IMR-90 (cell line): ENCODE measurements at places on chromosomes 5 and 9.

GRCh38 chr5:100901821-100902341 is 1.2 kb downstream of the ST8SIA4 start:
- DNase-seq: no peak

- no peak for DNase-seq
Observed at GRCh38 chr9:6923086-6923485, 165.3 kb downstream of the KDM4C start.

DNA sequence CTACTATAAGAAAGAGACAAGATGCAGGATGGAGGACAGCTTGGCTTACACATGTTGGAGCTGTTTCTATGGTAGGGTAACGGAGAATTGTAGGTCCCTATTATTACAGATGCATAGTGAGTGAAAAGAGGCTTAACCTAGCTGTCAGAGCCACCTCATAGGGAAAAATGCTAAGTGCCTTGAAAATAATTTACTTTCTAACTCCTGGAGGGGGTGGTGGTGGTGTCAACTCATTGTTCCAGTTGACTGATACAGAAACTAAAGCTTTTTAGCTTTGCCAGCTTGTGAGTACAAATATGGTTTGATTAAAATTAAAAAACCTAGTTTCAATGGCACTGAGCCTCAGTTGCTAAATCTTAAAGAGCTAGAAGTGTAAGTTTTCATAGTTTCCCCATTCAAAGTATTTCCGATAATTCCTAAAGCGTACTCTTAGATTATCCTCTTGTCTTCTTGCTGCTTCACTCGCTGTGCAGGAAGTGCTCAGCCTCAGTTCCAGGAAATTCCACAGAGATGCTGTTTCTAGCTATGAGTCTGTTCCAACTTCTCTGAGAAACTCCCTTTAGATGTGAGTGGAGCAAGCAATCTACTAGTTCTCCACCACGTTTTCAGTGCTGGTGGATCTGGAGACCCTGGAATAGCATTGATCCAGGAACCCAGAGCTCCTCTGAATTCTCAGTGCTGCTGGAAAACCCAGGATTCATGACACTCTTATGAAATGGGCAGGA is 265.2 kb downstream of the DMAC1 start:
- DNase-seq: no peak

- DNase-seq: no peak
Observed at GRCh38 chr5:156197042-156197635, 129.8 kb upstream of the SGCD start.

DNA sequence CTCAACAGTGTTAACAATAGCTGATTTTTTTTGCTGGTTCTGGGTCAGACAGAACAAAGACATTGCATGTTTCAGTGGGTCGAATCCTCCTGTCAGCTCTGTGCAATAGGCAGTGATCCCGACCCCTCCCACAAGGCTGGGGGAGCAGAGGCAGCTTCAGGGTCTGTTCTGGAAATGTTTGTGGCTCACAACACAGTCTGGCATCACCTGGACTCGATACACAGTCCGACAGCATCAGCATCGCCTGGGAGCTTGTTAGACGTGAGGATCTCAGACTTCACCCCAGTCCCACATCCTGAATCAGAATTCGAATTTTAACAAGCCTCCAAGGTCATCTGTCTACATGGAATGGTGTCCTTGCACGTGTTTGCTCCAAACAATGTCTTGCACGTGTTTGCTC is 384.7 kb downstream of the IRX2 start:
- no peak for DNase-seq

DNA sequence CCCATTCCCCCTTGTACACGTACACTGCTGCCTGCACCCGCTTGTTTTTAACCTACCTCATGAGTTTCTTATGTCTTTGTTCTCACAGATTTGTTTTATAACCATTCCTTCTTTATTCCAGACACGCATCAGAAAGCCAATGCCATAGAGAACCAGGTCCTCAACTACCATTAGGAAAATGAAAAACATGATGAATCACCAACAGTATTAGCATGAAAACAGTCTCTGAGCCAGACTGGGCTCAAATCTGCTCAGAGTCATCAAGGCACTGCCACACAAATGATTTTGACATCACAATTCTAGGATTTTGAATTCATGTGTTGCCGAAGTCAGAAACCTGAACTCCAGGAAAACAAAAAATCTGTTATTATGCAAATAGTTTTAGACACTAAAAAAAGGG is 394.1 kb upstream of the GRIA1 start:
- DNase-seq: no peak

- DNase-seq: no peak
Observed at GRCh38 chr5:162990856-162991497, 446.4 kb upstream of the CCNG1 start.

DNA sequence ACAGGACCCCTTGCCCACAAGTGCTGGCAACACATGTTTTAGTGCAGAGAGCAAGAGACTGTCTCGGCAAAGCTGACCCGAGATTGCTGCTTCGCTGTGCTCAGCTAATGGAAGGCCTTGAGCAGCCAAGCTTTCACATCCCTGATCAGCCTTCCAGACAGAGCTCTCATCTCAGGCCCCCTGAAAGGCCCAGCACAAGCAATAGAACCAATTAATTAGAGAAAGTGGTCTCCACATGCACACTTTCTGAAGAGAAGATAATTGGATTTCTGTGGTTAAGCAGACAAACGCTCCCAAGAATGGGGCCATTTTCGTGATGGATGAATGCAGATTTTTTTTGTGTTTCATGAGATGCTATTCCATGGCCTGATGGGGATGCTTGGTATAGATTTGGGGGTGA is 174.9 kb downstream of the NSG2 start:
- no peak for DNase-seq

- peak; percentile 64 for DNase-seq
Observed at GRCh38 chr5:123785162-123786071, 273.4 kb downstream of the CSNK1G3 start.

GRCh38 chr9:26722755-26723154 is 169.8 kb downstream of the CAAP1 start:
- DNase-seq: no peak

DNA sequence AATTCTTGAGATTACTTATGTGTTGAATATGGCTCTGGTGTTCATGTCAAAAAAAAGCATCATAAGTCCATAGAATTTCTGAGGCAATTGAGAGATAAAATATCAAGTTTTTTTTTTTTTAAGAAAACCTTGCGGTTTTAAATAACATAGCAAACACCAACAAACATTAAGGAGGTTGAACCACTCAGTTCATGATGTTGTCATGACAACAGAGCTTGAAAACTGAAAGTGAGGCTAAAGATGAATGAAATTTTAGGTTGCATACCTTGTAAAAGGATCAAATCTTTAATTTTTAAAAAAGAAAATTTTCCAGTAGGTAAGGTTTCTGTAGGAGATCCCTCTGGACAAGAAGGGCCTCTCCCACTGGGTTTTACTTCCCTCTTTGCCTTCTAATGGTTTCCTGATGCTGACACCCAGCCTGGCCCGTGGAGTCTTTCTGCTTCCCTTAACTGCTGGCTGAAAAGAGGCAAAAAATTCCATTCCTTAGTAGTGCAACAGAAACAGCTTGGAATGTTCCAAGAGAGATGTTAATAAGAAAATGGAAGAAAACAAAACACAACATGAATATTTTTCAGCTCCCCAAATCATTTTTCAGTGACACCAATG is 60.0 kb upstream of the FER start:
- no peak for DNase-seq

GRCh38 chr5:60333005-60333571 is 366.9 kb downstream of the DEPDC1B start:
- peak; percentile 31 for DNase-seq

- peak; percentile 29 for DNase-seq
Observed at GRCh38 chr5:40486437-40487275, 193.1 kb upstream of the PTGER4 start.

DNA sequence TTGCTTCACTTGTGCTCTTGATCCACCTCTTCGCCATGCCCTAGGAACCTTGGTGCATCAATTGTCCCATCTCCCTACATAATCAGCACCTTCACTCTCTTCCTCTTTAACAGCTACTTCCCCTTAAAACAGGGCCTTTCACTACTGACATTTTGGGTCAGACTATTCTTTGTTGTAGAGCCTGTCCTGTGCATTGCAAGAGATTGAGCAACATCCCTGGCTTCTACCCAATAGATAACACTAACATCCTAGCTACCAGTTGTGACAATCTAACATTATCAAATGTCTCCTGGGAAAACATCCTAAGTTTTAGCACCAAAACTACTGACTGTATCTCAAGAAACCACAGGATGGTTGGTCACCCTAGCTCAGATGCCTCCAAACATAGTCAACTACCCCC is 854.3 kb upstream of the DMAC1 start:
- DNase-seq: no peak

DNA sequence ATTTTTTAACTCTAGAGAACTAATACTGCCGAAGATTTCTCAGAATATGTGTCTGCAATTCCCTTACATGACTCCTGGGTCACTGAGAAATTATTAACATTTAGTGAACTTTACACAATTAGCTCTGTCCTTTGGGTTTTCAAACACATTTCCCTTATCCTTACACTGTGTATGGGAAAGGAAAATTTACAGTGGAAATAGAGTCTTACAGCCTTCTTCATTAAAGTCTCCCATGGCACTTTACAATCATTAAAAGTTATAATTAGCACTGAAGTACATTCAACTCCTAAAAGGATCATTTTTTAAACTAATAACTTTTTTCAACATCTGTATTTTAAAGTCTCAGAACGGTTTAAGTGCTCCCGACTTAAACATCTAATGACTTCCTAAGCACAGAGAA is 627.5 kb upstream of the TYRP1 start:
- no peak for DNase-seq

DNA sequence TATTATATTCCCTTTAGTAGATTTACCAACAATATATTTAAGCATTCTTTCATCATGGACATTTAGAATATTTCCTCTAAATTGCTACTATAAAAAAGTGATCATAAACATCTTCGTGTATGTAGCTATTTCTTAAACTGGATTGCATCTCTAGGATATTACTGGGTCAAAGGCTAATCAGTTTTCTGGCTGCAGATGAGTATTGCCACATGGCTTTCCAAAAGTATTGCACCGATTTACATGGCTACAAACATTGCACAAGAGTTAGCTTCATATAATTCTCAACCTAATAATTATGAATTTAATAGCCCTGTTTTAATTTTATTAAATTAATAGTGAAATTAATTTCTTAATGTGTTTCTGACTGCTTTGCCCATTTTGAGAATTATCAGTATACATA is 183.4 kb downstream of the DMRT2 start:
- DNase-seq: no peak

- DNase-seq: no peak
Observed at GRCh38 chr9:117535434-117535833, 120.6 kb upstream of the ASTN2 start.

- DNase-seq: no peak
Observed at GRCh38 chr5:116810951-116811350, 236.3 kb upstream of the SEMA6A start.

- no peak for DNase-seq
Observed at GRCh38 chr9:97577051-97577450, 56.1 kb downstream of the TSTD2 start.

- DNase-seq: peak; percentile 97
Observed at GRCh38 chr9:95167998-95168397, 149.5 kb downstream of the FANCC start.

DNA sequence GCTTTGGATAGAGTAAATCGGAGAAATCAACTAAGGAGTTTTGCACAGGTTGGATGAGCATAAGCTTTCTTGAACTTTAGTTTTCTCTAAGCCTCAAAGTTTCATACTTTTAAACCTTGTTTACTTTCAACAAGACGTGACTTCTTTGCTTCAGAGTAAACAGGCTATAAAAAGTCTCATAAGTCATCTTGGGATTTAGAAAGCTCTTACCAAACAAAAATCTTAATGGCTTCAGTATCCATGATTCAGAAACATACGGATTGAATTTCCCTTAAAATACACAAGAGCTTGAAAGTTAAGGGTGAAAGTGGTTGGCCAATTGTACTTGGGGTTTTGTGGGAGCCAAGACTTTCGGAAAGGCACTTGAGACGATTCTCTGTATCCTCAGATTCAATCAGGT is 270.9 kb upstream of the ANKH start:
- no peak for DNase-seq

GRCh38 chr9:116806075-116806474 is 119.0 kb downstream of the TRIM32 start:
- DNase-seq: peak; percentile 16

DNA sequence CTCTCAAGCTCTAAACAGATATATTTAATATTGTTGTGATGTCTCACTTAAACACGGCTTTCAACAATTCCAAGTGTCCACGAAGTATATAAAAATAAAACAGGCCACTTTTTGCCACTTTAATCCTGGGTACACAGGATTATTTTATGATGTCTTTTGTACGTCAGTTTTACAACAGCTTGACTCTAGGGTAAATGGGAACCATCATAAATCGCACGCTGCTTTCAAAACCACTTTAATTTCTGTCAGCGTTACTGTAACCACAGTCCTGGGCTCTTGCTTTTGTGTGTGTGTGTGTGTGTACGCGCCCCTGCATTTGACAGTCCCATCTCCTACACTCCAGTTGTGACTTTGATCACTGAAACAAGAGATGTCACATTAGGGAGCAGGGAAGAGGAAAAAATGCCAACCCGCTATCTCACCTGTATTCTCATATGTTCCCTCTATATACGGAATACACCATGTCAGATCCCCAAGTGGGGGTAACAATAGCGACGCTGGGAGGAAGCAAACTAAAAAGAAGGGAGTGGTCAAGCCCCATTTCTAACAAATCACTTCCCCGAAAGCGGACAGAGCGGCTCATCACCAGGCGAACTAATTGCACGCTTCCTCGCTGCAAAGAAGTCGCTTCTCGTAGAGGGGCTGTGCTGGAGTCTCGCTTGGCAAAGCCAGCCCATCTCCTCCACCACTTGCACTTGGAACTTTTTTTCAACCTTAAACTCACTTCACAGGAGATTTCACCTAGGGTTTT is 1.2 kb downstream of the BNC2 start:
- DNase-seq: peak; percentile 50

DNA sequence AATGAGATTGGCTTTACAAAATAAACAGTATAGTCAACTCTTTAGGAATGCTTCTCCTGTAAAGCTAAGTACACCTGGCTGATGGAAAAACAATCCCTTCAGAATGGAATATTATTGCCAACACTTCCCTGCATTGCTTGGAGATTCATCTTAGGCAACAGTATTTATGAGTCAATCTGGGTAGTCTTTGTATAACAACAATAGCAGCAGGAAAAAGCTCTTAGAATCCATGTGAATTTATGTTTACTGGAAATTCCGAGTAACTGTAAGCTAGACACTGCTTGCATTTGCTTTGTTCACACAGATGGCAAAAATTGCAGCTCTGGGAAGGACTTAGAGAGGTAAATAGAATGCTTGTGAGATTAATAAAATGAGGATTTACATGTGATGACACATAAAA is 101.7 kb upstream of the NTRK2 start:
- no peak for DNase-seq

DNA sequence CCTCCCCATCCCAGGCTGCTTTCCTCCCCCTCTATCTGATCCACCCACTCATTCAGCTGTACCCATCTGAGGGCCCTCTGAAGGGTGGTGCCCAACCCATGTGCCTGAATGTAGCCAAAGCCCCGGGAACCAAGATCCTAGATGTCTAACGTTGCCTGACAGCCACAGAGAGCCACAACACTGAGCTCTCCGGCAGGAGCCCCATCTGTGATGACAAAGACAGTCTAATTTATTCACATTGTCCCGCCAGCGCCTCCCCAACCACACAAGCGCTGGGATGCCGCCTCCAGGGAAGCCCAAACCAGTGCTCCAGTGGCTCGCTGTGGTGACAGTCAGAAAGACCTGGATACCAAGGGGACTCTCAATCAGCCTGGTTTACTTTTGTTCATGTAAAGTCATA is 8.4 kb downstream of the IGFBPL1 start:
- no peak for DNase-seq
